ENCODE measurements at places on chromosomes 2 and 18.

DNA sequence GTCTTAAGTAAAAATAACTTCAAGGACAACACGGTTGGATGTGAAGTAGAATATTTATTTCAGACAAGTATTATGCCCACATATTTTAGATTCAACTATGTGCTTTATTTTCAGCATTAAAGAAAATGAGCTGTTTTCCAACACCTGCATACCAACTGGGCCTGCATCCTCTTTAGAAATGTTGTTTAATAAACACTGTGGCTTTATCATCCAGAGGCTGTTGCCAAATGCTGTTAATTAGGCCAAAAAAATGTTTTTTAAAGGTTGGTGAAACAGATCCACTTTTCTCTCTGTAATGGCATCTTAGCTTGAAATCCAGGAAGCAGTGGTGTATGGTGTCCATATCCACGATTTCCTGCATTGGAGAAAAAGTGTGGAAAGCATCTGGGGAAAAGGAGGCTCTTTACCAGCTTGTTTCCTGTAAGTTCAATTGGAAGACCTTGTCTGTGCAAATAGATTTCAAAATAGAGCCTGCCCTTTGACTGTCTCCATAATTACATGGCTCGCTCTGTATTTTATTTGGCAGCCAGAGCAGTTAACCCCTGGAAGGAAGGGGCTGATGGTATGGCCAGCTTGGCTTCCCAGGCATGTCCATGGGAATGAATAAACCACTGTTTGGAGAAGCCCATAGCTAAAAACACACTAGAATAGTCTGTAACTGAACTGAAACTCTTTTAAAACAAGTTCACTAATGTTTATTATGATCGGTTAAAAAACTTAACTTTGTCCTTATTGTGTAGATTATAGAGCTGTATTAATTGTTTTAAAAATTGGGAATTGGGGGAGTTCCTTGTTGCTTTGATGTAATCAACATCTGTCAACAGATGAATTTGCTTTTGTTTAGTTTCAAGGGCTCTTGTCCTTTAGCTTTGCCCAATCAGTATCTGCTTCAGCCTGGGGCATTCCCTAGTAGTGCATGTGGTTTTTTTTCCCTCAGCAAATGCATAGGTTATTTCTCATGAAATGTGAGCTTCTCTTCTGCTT is 33.0 kb upstream of the DLX1 start:
- peak; percentile 70 for DNase-seq

GRCh38 chr18:63808125-63808524 is 32.9 kb downstream of the SERPINB7 start:
- no peak for DNase-seq

GRCh38 chr2:64751286-64752260 is 97.9 kb upstream of the SERTAD2 start:
- DNase-seq = peak; percentile 67

- DNase-seq = no peak
Observed at GRCh38 chr2:113064898-113065297, 2.9 kb upstream of the IL1F10 start.

DNA sequence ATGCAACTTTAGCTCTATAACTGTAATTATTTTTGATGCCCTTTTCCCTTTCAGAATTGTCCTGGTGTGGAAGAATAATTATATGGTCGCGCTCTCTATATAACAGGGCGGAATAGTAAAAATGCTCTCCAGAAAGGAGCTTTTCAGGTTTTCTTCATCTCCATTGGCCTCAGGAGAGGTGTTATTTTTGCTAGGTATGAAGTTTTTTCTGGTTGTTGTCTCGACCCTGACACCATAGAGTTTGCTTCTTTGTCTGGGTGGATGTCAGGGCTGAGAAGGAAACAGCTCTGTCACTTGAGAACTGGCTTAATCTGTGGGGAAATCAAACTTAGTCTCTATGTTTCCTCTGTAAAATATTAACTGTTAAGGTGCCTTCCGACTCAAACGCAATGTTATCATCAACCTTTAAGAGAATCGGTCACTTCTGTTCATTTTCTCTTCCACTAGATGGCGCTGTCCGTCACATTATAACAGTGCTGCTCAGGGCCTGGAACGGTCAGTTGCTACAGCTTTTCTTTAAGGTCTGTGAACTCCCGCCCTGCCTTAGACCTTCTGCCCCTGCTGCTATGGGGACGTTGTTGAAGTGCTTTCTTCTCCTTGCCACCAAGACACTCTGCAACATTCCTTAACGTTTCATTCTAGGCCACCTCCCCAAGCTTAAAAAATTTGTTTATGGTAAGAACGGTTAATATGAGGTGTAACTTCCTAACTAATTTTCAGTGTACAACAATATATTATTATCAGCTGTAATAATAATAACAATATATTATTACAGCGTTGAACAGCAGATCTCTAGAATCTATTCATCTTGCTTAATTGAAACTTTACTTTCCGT is 23.8 kb upstream of the SERPINB12 start:
- DNase-seq = peak; percentile 71

DNA sequence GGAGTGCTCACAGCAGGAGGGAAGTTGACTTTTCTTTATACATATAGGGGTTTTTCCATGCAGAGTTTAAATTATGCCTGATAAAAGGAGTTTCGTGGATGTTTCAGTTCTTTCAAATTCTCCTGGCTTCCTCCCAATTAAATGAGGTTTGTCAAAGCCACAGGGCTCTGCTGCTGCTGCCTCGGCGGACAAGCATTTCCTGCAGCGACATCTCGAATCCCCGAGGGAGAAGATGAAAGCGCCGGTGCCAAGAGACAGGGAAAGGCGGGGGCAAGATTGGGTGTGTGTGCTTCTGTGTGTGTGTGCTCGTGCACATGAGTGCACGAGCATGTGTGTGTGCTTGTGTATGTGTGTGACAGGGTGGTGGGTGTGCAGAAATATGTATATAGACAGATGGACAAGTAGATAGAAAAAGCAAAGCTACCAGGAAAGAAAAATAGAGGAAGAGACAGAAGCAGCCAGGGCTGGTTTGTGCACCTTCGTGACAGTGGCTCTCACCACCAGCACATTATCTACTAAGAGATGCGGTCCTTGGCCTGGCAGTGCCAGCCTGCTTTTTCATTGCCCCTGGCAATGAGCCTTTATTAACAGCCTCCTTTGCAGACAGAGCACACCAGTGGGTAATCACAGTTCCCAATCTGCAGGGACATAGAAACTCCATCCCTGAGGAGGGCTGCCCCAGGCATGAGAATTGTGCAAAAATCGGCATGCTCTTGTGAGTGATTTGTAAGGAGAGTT is 76.2 kb downstream of the CDK15 start:
- DNase-seq = peak; percentile 30

DNA sequence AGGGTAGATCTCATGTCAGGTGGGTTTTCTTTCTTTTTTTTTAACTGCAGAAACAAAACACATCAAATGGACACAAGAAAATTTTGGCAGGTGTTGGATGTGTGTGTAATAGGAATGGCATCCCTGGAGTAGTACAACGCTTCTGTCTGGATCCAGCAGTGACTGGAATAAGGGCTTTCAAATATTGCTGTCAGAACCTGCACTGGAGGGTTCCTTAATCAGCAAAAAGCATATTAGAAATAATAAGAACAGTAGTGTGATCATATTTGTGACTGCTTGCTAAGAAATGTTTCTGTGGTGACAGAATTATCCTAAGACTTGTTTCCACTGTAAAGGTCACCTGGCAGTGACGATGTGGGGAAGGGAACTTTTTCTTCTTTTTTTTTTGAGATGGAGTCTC is 30.8 kb downstream of the CREG2 start:
- no peak for DNase-seq

DNA sequence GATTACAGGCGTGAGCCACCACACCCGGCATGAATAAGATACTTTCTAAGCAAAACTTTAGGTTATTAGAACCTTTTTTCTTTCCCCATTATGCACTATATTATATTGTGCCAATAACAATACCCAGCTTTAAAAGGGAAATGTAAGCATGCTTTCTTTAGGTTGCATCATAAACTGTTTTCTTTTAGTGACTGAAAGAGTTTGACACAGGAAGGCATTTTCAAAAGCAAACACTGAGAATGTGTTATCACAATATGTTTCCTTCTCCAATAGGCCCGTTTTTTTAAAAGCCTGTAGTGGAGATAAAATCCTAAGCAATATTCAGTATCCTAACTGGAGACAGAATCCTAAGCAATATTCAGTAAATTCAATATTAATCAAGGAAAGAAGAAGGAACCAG is 16.7 kb upstream of the EPB41L5 start:
- DNase-seq = no peak

- DNase-seq = no peak
Observed at GRCh38 chr2:16709769-16710168, 44.1 kb upstream of the CYRIA start.

GRCh38 chr2:80971-81736 is 34.8 kb upstream of the FAM110C start:
- no peak for DNase-seq

- no peak for DNase-seq
Observed at GRCh38 chr2:69416147-69416546, 21.1 kb downstream of the NFU1 start.
